ENCODE measurements at places on chromosomes 4 and X.

GRCh38 chr4:137307806-137308205 is 224.5 kb downstream of the PCDH18 start:
- DNase-seq, result no peak

- peak; percentile 83 for DNase-seq
Measured at GRCh38 chr4:80077639-80078038, 4.6 kb upstream of the ANTXR2 start.

DNA sequence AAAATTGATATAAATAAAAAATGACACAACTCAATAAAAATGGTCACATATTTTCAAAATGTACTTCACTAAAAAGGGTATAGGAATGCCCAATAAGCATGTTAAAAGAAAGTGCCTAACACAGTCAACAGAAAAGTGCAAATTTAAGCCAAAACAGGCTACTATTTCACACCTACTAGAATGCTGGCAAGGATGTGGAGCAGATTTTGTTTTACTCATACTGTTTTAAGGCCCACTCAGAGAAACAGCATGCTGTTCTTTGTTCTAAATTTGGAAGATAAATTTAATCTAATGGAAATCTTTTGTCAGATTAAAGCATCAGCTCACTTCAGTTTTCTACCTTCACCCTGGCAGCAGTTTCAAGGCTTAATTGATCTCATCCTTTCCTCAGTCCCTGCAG is 576.8 kb upstream of the HS3ST1 start:
- no peak for DNase-seq

- peak; percentile 76 for DNase-seq
Measured at GRCh38 chrX:40651620-40652223, 4.4 kb upstream of the CXorf38 start.

DNA sequence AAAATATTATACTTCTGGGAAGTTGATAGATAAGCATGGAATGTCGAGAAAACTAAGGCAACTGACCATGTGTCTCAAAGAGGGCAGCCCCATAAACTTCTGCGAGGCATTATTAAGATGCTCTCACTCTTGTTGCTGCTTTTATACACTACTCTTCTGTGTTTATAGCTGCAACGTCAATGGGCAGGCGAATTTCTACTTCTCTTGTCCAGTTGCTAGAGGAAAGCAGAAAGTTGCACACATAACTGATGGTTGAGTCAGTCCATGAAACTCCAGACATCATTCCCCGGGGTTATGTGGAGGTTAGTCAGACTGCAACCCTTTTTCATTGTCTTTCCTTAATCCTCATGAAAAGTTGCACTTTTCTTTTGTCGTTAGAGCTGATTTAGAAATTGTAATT is 39.8 kb downstream of the VCX3B start:
- DNase-seq, result no peak

DNA sequence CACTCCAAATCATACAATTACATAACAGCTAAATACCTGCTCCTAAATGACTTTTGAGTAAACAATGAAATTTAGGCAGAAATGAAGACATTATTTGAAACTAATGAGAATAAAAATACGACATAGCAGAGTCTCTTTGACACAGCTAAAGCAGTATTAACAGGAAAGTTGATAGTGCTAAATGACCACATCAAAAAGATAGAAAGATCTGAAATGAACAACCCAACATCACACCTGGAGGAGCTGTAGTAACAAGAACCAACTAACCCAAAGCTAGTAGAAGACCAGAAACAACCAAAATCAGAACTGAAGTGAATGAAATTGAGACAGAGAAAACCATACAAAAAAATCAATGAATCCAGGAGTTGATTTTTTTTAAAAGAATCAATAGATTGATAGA is 257.8 kb downstream of the ARAP2 start:
- no peak for DNase-seq

GRCh38 chrX:134552351-134552750 is 92.4 kb downstream of the HPRT1 start:
- DNase-seq, result no peak

DNA sequence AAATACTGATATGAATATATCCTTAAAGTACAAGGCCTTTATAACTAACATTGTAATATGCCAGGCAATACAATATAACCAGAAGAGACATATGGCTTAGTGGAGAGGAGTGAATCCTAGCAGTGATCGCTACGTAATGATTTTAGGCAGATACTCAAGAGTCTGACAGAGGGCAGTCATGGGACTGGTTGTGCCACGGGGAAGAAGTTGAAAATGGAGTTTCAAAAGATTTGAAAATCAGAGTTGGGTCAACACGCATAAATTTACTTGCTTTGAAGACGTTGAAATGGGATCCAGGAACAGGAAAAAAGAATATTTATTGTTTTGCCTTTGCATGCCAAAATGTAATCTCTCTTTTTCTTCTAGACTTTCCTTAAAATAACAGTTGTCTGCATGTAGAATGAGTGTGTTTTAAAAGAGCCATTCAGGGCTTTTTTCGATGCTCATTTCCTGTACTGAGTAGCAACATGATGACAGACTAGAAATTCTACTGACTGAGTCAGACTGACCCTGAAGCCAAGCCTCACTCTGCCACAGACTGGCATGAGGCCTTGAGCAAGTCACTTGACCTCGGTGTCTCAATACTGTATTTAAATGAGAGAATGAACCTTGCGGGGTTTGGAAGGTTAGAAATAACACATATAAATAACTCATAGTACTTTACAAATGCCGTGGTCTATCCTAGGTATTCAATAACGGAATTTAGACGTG is 8.1 kb upstream of the SMS start:
- DNase-seq, result peak; percentile 60

- DNase-seq, result no peak
Measured at GRCh38 chrX:37347420-37347819, 1.7 kb upstream of the PRRG1 start.

DNA sequence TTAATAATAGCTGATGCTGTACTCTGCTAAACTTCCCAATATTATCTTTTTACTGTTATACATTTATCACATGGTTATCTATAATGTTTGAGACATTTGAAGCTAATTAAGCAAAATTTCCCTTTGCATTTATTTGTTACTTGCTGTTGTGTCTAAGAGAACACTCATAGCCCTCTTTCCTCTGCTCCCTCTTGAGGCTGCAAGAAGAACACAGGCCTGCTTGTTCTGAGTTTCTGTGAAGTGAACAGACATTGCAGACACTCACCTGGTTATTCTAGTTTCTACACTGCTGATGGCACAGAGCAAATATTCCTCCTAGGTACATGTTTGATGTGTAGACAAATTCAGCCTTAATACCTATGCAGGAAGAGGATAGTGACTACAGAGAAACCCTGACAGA is 367.8 kb downstream of the GASK1B start:
- DNase-seq, result no peak

DNA sequence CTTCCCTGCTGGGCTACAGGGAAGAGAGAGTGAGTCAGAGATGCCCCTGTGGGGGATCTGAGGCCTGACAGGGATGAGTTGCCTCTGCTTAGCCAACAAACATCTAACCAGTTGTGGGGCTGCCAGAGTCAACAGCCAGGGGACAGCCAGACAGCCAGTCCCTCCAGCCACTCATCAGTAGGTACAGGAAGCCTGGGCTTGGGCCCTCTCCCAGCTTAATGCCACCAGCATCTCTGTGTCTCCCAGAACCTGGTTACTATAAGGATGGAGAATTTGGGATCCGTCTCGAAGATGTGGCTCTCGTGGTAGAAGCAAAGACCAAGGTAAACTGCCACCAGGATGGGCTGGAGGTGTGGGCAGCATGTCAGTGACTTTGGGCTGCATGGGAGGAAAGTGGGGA is 17.3 kb upstream of the SASH3 start:
- DNase-seq, result no peak
